Hepatocyte (in vitro differentiated cells): ENCODE measurements at places on chromosomes 6 and 20. TPM values are rescaled to one million over a fixed set of nuclear protein-coding genes. Genes with fewer than 3 reads are reported as not detected.

Gene PRICKLE4
- total RNA-seq, result 1.2 and 4.0 TPM in 2 replicates

- DNase-seq, result no peak
- no peaks in the 10 kb centered on the region for H3K4me1 ChIP-seq
- no peak overlapping the region for H3K27ac ChIP-seq
- no peaks in the 10 kb centered on the region for H3K27me3 ChIP-seq
- H3K36me3 ChIP-seq, result no peaks in the 10 kb centered on the region
These were observed 227.2 kb downstream of the LY86 start for GRCh38 chr6:6815732-6816131.

Gene TBC1D7
- total RNA-seq, result 15.5 and 27.8 TPM in 2 replicates

Gene SCRT2
- total RNA-seq, result not detected in 2 replicates

DNA sequence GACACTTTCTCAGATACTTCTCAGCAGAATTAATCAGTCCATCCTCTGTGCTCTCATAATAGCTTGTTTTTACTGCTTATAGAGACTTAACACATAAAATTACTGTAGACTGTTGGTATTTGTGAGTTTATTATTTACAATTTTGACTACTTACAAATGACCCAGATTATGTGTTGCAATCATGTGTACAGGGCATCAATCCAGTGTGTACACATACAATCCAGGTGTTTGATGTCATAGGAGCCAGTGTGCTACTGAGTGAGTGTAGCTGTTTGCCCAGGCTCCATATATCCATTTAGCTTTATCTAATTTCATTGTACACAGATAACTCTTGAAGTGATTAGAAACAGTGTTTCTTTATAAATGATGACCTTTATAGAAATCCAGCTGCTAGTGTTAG is 31.3 kb downstream of the TRMT11 start:
- DNase-seq, result no peak
- H3K4me3 ChIP-seq, result no peak overlapping the region
- H3K27ac ChIP-seq, result no peak overlapping the region
- H3K4me1 ChIP-seq, result no peaks in the 10 kb centered on the region

Gene PRDM1
- 19.1 and 19.3 TPM in 2 replicates for total RNA-seq

DNA sequence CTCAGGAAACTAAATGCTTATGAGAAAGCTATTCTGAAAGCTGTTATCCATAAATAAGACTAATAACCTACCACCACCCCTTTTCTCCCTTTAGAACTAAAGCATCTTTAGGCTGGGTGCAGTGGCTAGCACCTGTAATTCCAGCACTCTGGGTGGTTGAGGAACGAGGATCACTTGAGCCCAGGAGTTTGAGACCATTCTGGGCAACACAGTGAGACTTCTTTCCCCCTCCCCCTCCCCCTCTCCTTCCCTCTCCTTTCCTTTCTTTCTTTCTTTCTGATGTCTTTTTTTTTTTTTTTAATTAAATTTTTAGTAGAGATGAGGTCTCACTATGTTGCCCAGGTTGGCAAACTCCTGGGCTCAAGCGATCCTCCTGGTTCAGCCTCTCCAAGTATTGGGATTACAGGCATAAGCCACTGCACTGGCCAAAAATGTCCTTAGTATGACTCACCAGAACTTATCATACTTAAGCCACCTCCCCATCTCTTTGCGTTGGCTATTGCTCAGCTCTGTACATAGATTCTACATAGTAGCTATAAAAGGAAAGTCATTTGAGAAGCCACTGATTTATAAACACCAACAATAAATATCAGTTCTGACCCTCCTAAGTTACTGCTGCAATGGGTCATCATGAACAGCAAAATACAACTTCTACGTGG is 54.8 kb upstream of the SPDEF start:
- H3K4me1 ChIP-seq, result no peaks in the 10 kb centered on the region
- no peaks in the 10 kb centered on the region for H3K27me3 ChIP-seq
- DNase-seq, result peak; percentile 40
- no peak overlapping the region for H3K4me3 ChIP-seq
- H3K27ac ChIP-seq, result peak overlapping the region; percentile 23
